NCI-H1436 treated with DMSO at 0.1 percent for 48 hours (cell line): ENCODE measurements at places on chromosomes 12 and 14.

DNA sequence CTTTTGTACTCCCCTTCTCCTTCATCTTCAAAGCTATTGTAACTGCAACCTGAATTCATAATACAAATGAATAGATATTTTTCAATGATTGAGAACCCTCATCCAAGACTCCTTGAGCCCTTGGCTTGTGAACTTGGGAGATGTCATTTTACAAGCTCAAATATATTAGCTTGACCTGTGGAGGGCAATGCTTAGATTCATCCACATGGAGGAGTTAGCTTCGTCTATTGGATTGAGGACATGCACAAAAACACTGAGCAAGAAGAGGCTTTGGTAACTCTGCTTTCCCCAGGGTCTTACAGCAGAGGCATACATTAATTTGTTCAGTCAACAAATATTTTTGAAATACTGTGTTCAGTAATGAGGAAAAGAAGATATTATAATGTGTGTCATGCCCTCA is 101.1 kb downstream of the OTOGL start:
- no peak for DNase-seq

DNA sequence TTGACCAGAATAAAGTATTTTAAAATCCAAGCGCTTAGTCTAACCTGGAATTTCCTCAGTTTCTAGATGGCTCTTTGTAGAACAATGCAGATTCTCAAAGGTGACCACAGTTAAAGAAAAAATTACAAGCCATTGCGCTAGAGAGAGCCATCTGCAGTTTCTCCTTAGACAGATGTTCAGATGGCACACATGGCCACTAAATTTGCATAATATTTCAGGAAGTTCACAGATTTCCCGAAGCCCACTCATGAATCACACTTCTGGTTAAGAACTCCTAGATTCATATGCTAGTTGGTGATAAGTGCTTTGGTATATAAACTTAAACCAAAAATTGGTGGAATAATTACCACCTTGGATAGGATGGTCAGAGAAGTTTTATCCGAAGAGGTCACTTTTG is 749 bp downstream of the AKAP3 start:
- DNase-seq, result no peak

DNA sequence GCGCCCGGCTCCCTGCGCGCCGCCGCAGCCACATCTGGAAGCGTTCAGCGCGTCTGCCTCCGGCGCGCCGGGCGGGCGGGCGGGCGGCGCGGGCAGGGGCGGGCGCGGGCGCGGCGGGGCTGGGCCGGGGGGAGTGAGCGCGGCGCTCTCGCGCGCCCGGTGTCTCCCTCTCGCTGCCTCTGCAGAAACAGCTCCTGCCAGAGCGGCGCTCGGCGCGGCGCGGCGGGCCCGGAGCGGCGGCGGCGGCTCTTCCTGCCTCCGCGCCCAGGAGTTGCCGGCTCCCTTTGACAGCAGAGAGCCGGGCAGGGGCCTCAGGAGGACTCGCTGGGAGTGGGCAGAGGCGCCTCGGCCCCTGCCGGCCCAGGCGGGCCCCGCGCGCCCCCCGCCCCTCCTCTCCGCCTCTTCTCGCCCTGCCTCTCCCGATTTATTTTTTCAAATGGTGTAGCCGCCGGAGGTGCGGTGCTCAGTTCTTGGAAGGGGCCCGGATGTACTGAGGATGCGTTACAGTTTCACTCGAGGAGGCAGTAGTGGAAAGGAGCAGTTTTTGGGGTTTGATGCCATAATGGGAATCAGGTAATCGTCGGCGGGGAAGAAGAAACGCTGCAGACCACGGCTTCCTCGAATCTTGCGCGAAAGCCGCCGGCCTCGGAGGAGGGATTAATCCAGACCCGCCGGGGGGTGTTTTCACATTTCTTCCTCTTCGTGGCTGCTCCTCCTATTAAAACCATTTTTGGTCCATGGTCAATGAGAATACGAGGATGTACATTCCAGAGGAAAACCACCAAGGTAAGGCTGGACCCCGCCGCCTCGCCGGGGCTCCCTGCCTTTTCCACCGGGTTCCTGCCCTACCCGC is at the start of gene CACNA1C:
Gene CACNA1C (plus strand): TSS at position 162 of the 853 bp plus-strand sequence. CDS start 576 bp downstream, at position 738.
- no peak for DNase-seq

DNA sequence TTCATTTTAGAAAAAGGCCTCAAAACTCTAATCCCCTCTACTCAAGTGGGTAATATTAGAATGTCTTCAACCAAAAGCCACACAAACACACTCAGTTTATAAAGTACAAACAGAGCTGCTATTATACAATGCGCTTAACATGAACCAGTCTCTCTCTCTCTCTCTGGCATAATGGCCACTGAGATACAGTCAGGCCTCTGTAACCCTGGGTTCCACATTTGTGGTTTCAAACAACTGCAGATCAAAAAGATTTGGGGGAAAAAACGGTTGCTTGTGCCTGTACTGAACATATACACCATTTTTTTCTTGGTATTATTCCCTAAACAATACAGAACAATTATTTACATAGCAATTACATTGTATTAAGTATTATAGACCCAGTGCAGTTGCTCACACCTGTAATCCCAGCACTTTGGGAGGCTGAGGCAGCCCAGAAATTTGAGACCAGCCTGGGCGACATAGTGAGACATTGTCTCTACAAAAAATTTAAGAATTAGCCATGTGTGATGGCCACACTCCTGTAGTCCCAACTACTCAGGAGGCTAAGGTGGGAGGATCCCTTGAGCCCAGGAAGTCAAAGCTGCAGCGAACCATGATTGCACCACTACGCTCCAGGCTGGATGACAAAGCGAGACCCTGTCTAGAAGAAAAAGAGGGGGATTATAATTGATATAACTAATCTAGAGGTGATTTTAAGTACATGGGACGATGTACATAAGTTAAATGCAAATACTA is 5.6 kb downstream of the SLC11A2 start:
- DNase-seq, result no peak

DNA sequence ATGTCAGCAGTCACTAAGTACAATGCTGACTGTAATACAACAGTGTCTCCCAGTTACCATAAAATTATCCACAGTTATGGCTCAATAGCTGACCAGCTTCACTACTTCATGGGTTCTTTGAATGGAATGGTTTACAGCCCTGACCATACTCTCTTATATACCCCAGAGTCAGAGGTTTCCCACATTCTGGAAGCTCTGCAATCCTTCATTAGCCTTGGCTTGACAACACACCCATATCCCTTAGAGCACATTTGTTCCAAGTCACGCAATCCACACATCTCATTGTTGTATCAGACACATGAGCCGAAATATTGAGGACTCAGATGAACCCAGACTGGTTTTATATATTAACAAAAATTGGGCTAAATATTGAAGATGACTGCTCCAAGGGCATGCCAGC is 209.4 kb upstream of the PLXNC1 start:
- DNase-seq, result no peak
